ENCODE measurements at places on chromosomes 1 and 21.

DNA sequence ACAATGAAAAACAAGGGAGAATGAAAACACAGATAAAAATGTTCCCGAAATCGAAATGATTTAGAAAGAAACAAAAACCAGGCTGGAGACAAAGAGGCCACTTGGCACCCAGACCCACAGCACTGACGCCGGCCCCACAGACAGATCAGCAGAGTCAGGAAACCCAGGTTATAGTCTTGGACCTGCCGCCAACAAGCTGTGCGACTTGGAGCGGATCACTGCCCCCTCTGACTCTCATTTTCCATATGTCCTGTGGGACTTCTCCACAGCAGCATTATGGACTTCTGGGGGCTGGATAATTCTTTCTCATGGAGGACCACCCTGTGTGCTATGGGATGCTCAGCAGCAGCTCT is 72.4 kb downstream of the MATN1 start:
- DNase-seq = no peak

DNA sequence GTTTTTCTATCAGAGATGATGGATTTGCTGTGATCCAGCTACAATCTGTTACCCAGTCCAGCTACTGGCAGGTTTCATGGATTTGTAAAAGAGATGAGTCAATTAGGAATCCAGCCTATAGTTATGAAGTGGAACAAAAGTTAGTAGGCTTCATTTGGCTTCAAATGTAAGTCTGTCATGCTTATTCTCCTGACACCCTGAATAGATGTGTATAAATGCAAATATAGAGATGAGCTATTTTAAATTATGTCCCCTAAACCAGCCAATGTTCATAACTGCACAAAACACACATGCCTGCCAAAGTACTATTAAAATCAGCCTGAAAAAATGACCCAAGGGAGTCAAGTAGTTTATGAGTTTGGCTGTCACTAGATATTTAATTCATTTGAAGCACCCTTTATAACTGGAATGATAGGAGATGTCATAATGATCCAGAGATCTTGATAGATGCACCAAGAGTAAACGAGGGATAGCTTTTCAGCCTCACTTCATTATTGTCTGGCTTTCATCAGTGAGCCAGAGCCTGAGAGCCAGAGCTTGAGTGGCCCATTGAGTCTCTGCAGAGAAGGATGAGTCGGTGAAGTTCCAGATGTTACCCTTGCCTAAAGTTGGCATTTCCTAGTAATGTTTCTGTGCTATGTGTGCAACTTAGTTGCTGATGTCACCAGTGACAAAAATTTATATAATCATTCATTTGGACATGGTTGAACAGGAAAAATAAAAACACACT is 11.8 kb upstream of the NTMT2 start:
- DNase-seq = no peak

GRCh38 chr1:39632682-39633417 is 6.6 kb downstream of the HEYL start:
- no peak for DNase-seq

GRCh38 chr1:246695136-246695535 is 29.1 kb upstream of the SCCPDH start:
- no peak for DNase-seq

DNA sequence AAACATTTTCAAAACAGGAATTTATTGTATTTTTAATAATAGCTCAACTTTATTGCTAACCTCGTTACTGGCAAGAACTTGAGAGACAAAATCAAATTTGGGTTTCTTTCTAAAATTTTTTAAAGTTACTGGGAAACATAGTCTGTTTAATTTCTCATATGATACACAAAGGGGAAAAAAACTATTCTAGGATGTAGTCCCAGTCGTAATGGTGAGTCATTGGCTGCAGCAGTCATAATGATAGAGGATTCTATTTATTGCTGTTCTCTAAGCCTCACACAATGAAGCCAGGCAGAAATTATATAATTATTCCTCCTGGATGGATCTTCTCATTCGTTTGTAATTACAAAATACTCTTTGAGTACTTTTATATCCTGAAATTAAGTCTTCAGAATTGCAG is 326.5 kb upstream of the SGIP1 start:
- peak; percentile 62 for DNase-seq

- DNase-seq = no peak
Observed at GRCh38 chr1:213303286-213303685, 252.2 kb downstream of the RPS6KC1 start.

All from NCI-H1105 treated with DMSO at 0.1 percent for 48 hours (cell line).